Right atrium auricular region (tissue), 2 donors: ENCODE measurements at places on chromosomes 12 and 14.

DNA sequence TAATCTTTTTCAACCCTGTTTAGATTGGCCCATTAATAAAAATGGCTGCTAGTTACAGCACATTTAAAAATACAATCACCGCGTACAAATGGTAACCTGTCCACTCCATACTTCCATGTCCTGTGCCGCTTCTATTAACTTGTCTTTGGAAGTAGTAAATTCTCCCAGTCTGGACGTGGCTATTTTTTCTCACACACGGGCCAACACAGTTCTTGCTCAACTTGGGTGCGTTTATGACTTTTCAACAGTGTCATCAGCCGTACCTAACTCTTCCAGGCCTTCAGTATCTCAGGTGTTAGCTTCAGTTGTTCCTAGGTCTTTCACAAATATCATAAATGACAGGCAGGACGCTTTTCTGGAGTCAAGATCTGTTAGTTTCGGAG lies 475 bp upstream of the PCNX1 start:
- DNase-seq, result no peak

DNA sequence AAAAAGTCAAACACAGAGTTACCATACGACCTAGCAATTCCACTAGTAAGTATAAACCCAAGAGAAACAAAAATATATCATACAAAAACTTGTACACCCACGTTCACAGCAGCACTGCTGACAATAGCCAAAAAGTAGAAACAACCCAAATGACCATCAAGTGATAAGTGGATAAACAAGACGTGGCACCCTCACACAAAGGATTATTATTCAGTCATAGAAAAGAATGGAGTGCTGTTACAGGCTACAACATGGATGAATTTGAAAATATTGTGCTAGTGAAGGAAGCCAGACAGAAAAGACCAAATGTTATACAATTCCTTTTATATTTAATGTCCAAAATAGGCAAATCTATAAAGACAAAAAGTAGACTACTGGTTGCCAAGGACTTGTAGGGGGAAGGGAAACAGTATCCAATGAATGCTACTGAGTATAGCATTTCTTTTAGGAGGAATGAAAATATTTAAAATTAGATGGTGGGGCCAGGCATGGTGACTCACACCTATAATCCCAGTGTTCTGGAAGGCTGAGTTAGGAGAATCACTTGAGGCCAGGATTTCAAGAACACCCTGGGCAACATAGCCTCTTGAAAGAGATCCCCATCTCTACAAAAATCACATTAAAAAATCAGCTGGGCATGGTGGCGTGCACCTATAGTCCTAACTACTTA lies 41.9 kb downstream of the SPTLC2 start:
- DNase-seq, result no peak

- no peak for DNase-seq
Measured at GRCh38 chr12:4996714-4997113, 47.0 kb upstream of the KCNA5 start.

DNA sequence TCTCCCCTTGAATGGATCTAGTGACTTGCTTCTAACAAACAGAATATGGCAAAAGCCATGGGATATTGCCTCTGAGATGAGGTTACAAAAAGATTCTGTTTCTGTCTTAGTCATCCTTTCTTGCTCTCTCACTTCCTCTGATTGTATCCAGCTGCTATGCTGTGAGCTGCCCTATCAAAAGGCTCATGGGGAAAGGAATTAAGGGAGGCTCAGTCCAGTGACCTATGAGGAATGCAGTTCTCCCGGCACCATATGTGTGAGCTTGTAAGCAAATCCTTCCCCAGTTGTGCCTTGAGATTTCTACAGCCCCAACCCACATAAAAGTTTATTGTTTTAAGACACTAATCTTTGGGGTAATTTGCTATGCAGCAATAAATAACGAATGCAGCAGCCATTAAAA lies 183.1 kb downstream of the KLHL28 start:
- no peak for DNase-seq

GRCh38 chr14:55950135-55950534 lies 168.1 kb upstream of the PELI2 start:
- DNase-seq, result no peak

DNA sequence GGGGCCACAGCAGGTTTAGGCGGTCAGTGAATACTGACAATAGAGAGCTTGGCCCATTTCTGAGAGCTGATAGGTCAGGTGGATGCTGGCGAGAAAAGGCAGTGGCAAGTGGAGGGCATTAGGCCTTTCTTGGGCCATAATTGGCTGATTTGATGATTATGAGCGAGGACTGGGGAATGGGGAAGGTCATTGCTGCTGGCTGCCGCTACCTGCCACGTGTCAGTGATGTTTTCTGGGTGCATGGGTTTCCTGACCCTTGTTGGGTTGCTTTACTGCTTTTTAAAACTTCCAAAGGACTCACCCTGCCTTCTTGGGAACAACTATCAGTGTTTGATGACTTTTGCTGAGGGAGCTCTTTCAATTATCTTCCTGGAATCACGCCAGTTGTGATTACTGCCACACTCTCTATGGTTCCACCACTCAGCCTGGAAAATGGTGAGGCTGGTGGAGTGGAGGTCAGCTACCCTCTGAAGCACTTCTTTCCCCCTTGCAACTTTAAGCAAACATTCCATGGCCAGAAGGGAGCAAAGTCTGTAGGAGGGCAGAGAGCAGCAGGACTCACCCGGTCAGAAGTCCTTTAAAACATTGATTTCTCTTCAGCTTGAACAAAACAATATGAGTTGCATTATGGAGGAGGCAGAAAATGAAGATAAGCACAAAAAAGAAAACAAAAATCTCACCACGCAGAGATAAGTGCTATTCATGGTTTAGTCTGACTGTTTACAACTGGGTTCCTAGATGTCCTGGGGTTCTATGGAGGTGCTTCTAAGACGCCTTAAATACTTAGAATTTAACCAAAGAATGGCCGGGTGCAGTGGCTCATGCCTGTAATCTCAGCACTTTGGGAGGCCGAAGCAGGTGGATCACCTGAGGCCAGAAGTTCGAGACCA lies 12.1 kb upstream of the SLC10A1 start:
- no peak for DNase-seq
